ENCODE measurements at places on chromosomes 7 and 10. TPM values are rescaled to one million over a fixed set of nuclear protein-coding genes. Genes with fewer than 3 reads are reported as not detected.

GRCh38 chr7:138170959-138171703 lies 94.9 kb downstream of the AKR1D1 start:
- DNase-seq: no peak

CPN1 gene
- not detected for total RNA-seq

DNA sequence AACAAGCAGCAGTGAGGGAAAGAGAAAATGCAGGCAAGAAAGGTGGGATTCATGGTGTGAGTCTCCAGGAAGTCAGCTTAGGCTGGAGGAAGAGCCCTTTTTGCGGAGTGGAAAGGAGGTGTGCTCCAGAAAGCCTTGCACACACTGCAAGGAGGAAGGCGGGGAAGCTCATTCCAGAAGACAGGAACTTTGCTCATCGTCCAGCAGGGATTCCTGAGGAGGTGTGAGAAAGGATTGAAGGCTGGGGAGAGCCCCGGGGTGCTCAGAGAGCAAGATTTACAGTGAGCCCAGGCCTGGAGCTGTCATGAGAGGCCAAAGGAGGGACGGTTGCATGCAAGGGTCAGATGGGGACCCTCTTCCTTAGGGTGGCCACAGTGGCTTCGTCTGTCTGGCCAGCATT lies 17.6 kb downstream of the SLC29A3 start:
- DNase-seq: no peak

DNA sequence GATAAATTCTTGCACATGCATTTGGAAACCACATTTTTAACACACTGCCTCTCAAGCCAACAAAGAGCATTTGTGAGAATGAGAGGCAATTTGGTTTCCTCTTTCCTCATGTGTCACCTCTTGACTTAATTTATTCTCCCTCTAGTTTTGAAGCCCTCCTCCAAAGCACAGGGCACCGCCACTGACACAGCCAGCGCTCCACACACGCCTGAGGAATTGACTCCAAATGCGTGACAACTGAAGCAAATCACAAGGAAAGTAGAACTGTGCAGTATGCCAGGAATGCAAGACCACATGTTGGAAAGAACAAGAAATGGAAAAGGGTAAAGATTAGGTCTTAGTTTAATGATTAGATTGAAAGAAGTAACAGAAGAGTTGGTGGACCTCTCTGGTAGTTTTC lies 173.3 kb downstream of the LSM5 start:
- no peak for DNase-seq

DNA sequence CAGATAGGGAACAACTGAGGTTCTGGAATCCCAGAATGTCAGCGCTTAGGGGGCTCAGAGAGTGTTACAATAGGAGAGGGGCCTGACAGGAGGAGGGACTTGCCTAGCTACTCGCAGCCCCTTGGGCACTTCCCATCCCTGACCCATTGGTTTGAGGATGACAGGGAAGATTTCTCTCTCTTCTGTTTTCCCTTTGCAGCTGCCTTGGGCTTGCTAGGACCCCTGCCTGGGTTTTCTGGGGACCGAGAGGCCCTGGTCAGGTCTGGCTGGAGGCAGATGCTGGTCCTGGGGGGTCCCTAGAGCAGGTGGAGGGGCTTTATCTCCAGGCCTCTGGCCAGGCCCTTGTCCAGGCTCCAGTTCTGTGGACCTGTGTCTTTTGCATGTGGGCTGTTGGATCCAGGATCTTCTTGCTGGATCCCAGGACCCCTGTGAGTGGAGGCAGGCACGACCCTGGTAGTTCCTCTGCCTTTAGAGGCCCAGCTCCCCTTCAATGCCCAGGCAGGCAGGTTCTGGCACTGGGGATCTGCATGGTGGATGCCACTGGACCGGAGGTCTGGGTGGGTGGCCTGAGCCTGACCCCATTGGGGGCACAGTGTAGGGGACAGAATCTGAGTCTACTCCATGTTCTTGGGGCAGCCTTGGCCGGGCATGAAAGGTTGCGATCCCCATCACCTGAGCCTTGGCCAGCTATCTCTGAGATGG lies 26.9 kb downstream of the RAMP3 start:
- DNase-seq: no peak

GPR158 gene
- total RNA-seq: not detected

DNA sequence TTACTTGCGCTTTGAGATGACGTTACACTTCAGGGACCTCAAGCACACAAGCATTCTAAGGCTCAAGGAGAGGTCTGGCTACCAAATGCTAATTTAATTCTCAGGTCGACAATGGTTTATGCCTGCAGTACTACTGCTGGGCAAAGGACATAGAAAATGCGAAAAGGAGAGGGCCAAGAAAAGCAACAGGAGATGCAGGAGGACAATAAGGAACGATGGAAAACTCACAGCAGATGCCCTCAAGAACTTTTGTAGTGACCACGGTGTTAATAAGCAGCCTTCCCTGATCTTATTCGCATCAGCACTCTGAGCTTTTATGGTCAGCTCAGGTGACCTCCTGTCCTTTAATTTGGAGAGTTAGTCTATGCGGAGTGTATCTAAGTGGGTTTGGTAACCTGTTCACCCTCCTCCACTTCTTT lies 146.3 kb downstream of the GPR85 start:
- DNase-seq: no peak

DNA sequence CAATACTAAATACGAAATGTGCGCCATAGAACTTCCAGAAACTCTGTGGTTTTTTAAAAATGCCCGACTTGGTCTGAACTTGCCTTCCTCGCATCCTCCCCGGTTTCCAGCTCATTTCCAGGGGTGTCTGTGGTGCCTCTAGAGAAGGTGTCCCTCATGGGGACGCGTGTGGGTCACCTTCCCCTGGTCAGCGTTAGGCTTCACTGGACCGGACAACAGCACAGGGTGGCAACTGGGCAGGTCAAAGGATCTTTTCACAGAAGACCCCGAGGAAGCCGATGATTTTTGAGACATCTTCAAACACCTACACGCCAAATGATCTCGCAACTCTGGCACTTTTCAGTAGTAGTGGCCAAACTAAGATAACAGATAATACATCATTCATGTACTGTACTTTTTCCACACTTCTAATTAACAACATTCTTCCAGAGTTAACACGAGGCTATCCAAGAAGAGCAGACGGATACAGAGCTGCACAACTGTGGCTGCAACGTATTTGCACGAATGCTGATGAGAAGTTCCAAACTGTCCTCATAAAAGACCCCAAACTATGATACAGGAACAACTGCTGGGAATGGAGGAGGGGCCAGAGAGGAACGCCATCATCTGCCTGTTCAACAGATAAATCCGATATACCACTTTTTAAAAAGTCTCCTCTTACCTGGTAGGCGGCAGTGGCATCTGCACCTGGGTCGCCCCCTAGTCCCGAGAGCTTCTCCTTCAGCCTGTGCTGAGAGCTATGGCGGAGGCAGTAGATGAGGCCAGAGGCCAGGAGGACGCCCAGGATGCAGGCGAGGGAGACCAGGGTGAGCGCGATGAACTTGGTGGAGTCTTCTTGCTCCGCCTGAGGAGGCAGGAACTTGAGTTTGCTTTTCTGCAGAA lies 345.5 kb downstream of the DNAJB6 start:
- DNase-seq: no peak

DNA sequence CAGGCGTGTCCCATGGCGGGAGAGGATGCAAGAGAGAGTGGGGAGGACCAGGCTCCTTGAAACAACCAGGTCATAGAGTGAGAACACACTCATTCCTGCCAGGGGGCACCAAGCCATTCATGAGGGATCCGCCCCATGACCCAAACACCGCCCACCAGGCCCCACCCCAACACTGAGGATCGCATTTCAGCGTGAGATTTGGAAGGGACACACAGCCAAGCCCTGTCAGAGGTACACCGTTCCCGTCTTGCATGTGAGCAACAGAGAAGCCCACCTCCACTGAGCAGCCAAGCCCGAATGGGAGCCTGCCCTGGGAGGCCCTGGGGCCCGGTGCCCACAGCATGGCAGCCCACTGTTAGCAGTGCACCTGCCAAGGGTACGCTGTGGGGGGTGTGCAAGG lies 7.9 kb upstream of the ARPC1B start:
- DNase-seq: no peak

- no peak for DNase-seq
Observed at GRCh38 chr7:141221007-141221612, 147.2 kb downstream of the TMEM178B start.

GRCh38 chr10:2686691-2687090 lies 380.7 kb upstream of the PFKP start:
- no peak for DNase-seq

GRCh38 chr10:107971411-107971810 lies 806.9 kb upstream of the SORCS1 start:
- DNase-seq: no peak

NRCAM gene
- total RNA-seq: 0.62 TPM

TAS2R16 gene
- total RNA-seq: not detected

GRCh38 chr10:501596-501995 lies 187.9 kb downstream of the DIP2C start:
- no peak for DNase-seq

- DNase-seq: no peak
Observed at GRCh38 chr10:110368002-110368401, 63.3 kb upstream of the SMNDC1 start.

DNA sequence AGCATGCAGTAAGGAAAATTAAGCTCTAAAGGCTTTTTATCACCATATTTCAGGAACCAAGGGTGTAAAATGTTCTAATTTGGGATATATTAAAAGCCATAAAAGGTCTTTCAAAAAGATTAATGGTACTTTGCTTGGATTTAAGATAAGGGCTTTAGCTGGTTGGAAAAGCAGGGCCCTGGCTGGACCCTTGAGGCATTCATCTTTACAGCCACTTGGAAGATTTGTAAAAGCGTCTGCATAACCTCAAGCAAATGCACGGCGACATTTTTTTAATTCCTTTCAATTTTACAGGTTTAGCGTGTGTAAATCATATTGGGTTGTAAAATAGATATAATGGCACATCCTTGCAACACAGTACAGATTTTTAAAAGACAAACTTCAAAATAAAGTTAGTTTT lies 27.2 kb downstream of the FAM204A start:
- no peak for DNase-seq

DNA sequence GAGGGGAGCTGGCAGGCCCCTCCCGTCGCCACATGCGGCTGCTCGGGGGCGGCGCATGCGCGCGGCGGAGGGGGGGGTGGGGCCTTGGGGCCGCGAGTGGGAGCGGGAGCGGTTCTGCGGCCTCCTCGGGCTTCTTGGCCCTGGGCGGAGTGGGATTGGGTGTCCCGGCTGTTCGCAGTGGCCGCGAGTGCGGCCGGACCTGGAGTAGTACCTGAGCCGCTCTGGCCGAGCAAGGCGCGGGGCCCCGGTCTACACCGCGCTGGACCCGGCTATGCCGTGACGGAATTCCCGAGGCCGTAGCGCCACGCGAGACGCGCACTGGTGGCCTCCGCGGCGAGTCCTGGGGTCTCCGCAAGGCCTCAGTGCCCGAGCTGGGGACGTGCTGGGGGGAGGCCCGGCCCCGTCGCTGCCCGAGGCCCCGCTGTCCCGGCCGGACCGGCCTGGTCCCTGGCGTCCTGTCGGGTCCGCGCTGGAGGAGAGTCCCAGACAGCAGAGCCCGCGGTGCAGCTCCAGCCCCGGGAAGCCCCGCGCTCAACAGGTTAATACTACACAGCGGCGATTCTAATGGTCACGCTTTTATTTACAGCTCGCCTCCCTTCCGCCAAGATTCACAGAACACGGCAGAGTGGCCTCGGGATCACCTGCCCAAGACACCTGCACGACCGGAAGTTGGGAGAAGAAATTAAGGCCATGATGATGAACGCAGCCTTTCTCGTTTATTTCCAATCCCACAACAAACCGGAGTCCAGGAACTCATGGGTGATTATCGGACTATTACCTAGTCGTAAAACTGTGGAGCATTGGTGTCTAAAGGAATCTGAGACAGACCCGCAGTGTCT lies 671 bp upstream of the PAXIP1 start:
- DNase-seq: peak; percentile 87

TMEM229A gene
- total RNA-seq: not detected

SPDYE11 gene
- total RNA-seq: not detected
